ENCODE measurements at places on chromosomes 2 and 18.

DNA sequence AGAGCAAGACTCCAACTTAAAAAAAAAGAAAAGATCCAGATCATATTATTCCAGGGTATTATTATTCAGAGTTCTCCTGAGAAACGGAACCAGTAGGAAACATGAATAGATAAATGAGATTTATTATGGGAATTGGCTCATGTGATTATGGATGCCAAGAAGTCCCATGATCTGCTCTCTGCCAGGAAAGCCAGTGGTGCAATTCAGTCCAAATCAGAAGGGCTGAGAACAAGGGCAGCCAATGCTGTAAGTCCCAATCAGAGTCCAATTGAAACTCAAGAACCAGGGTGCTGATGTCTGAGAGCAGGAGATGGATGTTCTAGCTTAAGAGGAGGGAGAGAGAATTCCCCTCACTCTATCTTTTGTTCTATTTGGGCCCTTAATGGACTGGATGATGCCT lies 7.8 kb downstream of the SCYGR2 start:
- DNase-seq, result no peak

GRCh38 chr2:215105607-215106354 lies 32.6 kb downstream of the ABCA12 start:
- no peak for DNase-seq

DNA sequence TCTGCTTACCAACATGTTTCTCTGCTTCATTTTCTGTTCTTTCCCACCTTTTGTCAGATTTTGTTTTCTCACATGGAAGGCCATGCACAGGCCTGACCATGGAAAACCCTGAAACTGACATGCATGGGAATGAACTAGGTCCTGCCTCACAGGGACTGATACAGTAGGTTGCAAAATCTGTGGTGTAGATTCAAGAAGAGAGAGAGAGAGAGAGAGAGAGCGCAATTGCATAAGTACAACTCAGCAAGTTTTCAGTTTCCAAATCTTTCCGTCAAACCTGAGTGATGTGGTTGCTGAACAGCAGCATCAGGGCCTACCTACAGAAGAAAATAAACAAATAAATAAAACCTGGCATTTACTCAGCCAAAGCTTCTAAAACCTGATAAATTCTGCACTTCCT lies 87.5 kb upstream of the RNF152 start:
- DNase-seq, result no peak

DNA sequence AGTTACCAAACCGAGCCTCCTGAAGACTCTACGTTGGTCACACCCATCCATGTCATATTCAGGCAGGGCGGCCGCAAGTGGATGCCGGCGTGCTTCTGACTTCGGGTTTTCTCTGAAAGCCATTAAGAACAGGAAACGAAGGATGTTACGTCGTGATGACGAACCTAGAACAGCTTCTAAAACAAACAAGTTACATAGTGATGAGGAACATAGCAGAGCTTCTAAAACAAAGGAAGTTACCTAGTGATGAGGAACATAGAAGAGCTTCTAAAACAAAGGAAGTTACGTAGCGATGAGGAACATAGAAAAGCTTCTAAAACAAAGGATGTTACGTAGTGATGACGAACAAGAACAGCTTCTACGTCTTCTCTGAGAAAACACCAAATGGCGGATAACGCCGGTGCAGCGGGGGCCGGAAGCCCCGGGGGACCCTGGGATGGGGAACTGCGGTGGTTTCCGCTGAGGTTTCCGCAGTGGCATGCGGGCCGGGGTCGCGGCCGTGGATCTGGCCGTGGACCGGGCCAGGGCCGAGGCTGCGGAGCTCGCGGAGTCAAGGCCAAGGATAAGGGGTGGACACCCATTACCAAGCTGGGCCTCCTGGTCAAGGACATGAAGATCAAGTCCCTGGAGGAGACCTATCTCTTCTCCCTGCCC lies 141.1 kb downstream of the SOCS6 start:
- DNase-seq, result no peak

DNA sequence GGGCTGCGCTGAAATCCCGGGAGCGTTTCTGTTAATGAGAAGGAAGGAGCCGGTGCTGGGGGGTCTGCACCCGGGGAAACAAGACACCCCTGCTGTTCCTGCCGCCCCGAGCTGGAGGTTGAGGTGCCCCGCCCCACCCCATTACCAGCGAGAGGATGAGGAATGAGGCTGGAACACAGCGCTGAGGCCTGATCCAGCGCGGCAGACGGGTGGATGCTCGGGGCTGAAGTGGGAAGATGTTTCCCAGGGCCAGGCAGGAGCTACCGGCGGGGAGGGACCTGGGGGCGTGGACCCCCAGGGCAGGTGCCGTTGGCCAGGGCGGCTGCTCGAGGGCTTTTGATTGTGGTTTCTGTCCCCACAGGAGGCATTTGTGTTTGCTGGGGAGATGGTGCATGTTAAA lies 134.3 kb upstream of the CTDP1 start:
- no peak for DNase-seq

- no peak for DNase-seq
Observed at GRCh38 chr18:57002627-57003026, 144.3 kb upstream of the BOD1L2 start.

GRCh38 chr18:37258131-37258530 lies 307.5 kb downstream of the CELF4 start:
- no peak for DNase-seq

DNA sequence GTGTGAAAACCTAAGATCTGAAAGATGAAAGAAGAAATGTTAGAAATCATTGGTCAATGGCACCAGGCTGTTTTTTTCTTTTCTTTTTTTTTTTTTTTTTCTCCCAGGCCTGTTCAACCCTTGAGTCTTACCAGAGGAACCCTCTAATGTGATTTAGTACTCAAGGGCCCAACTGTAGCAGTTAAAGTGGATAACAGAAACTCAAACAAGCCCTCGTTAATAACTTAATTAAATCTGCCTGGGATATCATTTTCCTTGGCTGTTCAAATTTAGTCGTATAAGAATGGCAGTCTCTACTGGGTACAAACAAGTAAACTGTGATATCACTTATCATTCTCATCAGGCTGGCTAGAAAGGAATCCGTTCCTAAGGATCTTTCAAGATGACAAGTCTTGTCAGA lies 16.5 kb downstream of the ARL4C start:
- no peak for DNase-seq

DNA sequence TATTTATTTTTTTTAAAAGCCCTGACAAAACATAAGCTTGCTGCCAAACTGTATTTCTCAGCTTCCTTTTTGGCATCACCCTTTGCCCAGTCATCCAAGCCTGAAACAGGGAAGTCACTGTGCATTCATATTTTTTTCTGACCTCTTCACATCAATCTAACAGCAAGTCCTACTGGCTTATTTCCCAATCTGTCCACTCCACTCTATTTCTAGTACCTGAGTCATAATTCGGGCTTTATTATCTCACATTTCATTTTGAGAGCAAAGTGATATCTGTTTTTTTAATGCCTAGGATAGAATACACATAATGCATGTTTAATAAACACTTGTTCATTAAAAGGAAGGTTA lies 5.1 kb downstream of the HNMT start:
- DNase-seq, result no peak

- no peak for DNase-seq
Observed at GRCh38 chr18:67035026-67035425, 431.1 kb upstream of the CDH19 start.

GRCh38 chr2:219060821-219061791 lies at the start of gene IHH:
Gene IHH (minus strand): TSS chr2:219060921. CDS start chr2:219060467, 454 bp downstream.
- no peak for DNase-seq

DNA sequence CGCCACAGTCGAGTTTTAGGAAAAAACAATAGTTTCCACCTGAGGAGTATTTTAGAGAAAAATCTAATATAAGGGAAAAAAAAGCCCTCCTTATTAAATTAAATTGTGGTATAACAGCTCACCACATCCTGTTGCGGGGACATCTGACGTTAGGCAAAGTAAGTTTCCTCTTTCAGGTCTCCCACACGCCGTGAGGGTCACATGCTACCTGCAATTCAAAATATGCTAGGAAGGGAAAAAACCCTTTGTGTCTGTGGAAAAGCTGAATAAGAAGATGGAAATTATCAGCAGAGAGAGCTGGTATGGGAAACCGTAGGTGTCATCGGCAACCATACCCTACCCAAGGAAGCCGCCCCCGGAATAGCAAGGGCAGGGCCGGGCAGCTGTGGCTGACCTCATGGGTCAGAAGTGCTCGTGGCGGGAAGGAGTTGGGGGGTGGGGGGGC lies 128.0 kb downstream of the NFATC1 start:
- DNase-seq, result peak; percentile 55

DNA sequence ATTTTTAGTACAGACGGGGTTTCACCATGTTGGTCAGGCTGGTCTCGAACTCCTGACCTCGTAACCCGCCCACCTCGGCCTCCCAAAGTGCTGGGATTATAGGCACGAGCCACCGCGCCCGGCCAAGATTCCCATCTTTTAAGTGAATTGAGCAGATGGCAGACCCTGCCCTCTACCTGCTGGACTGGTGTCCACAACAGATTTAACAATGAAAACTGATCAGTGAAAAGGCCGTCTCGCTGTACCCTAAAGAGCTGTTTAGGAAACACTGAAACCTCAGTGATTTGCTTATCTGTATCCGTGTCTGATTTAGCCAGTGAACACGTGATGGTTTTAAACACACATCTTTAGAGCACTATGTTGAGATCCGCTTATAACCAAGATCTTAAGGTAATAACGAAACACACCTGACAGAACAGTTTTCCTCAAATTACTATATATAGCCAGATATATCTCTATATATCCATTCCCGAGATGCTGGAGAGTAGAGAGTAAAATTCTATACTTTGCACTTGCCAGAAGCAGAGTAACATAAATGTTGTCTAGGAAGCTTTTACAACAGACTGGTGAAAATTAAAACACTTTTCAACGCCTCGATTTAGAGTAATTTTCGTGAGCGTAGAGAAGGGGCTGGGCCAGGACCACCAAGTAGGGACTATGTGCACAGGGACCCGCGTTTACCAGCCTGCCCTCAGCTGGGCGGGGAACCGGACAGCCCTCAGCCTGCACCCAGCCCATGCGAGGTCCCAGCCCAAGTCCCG lies 594 bp downstream of the FAM161A start:
- no peak for DNase-seq

DNA sequence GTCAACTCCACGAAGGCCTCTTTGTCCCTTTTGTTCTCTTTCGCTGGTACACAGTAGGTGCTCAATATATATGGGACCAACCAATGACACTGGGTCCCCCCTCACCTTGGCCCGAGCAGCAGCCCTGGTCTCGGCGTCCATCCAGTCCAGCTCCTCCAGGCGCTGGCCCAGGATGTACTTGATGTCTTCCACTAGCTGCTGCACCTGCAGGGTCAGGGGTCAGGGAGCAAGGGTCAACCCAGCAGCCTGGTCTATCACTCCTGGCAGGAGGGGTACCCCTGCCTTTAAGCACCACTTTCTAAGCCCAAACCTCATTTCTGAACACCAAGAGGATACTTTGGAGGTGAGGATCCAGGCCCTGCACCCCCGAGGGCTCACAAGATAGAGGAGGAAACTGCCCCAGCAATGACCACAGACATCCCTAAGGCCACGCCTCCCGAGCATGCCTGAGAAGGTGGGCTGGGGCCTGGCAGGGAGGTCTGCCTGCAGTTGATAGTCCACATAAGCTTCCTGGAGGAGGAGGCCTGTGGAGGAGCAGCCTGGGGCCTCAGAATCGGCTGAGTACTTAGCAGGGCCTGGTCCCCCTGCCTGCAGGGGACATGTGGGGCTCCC lies 4.2 kb downstream of the ECEL1 start:
- DNase-seq, result no peak

GRCh38 chr2:180871649-180872048 lies 108.8 kb upstream of the UBE2E3 start:
- DNase-seq, result no peak

DNA sequence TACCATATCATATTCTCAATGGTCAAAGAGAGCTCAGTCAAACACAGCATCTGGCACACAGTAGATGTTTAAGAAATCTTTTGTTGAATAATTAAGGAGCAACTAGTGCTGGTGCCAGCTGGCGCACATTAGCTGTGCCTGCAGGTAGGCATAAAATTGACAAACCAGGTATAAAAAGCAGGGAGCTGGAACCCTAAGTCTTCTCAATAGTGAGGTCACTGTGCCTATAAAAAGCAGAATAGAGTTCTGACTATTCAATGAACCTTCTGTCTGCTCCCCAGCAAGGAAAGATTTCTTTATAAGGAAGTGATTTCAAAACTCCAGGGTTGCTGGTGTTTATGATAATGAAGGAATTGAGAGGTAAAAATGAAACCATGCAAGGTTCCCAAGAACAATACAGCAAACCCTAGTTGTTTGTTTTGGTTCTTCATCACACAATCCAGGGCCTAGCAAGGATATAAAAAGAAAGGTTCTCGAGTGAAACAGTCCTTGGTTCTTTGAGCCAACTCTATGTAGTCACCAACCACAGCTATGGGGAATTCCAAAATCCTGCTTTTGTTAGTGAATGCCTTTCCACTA lies 76.1 kb downstream of the THADA start:
- no peak for DNase-seq

DNA sequence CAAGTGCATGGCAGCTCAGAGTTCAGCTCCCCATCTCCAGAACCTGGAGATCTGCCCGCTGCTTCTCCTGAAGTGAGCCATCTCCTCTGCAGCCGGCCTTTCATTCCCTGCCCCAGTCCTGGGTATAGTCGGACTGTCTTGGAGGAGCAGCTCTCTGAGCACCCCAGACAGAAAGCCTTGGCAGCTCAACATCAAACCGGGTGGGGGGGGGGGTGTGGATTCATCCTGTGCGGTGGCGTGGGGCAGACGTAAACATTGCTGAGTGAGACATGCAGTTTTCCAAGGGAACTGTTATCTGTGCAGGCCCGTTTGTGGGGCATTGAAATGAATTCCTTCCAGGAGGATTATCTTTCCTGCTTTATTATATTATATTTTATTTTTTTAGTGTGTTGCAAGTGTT lies 125.9 kb upstream of the MYCN start:
- no peak for DNase-seq

DNA sequence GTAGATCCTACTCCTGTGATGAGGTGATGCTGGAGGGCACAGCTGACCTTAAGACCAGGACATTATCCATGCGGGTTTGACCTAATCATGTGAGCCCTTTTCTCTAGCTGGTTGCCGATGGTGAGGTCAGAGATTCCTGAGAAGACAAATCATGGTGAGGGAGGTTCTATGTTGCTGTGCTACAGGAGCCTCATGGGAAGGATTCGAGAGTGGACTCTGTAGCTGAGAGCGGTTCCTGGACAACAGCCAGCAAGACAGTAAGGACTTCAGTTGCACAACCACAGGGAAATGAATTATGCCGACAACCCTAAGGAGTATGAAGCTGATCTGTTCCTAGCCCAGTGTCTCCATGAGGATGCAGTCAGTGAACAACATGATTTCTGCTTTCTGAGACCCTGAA lies 80.4 kb downstream of the EPB41L3 start:
- no peak for DNase-seq

- DNase-seq, result no peak
Observed at GRCh38 chr2:8821276-8822217, 15.9 kb downstream of the KIDINS220 start.

- DNase-seq, result no peak
Observed at GRCh38 chr2:64562148-64562784, 38.1 kb downstream of the AFTPH start.

GRCh38 chr18:59448546-59448945 lies 89.5 kb upstream of the LMAN1 start:
- no peak for DNase-seq

GRCh38 chr2:27940090-27940671 lies 49.7 kb downstream of the BABAM2 start:
- no peak for DNase-seq

Data from activated CD4-positive, CD25-positive, alpha-beta regulatory T cell treated with anti-CD3 and anti-CD28 coated beads, Interleukin-2, amount 50 U/mL, for 16 hours (primary cell).